Gastrocnemius medialis (tissue), 4 donors: ENCODE measurements at places on chromosomes 2 and 18.

DNA sequence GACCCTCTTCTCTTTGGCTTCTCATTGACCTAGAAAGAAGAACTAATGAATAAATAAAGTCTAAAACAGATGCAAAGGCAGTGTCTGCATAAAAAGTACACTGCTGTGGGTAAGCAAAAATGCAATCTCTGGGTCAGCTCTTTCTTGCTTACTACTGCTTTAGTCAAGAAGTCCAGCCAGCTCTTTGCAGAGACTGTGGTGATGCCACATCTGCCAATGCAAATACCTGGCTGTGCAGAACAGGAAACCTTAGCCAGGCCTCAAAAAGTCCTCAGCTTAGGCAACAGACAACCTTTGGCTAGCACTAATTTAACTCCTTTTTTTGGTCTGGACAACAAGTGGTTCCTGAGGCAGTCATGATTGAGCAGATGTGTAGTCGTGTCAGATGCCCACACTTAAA, 73.6 kb upstream of the RND3 start:
- no peak for DNase-seq

DNA sequence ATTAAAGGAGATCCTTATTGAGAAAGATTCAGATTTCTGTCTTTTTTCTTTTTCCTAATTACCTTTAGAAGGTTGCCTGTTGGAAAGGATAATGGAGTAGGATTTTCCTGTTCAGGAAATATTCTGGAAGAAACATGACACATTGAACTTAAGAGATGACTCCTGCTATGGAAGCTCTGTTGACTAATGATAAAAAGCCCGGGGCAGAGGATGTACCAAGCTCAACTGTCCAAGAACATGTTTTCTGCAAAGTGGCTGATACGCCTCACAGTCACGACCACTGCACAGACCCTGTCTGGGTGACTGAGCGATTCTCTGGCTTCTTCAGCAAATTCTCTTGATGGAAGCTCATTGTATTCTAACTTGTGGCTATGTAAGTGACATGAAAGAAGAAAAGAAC, 86.2 kb upstream of the THOC1 start:
- DNase-seq = no peak

- DNase-seq = no peak
These were observed 68.8 kb upstream of the TMEM87B start for GRCh38 chr2:111986116-111986900.

DNA sequence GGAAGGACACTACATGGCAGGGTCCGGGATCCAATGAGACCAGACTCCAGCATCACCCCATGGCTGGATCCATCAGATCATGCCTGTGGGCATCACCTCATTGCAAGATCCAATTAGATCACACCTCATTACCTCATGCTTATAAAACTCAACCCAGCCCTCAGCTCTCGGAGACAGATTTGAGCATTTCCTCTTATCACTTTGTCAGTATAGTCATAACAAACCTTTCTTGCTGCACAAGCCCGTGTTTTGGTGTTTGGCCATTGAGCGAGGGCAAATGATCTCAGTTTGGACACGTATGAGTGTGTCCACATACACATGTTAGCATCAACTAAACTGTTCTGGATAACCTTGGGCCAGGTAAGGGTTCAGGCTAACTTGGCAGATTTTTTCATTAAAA, 58.8 kb downstream of the CCDC195 start:
- no peak for DNase-seq

GRCh38 chr2:84886791-84887190, 5.9 kb upstream of the TRABD2A start:
- DNase-seq = no peak

GRCh38 chr2:36702781-36703180, 6.3 kb downstream of the VIT start:
- no peak for DNase-seq

DNA sequence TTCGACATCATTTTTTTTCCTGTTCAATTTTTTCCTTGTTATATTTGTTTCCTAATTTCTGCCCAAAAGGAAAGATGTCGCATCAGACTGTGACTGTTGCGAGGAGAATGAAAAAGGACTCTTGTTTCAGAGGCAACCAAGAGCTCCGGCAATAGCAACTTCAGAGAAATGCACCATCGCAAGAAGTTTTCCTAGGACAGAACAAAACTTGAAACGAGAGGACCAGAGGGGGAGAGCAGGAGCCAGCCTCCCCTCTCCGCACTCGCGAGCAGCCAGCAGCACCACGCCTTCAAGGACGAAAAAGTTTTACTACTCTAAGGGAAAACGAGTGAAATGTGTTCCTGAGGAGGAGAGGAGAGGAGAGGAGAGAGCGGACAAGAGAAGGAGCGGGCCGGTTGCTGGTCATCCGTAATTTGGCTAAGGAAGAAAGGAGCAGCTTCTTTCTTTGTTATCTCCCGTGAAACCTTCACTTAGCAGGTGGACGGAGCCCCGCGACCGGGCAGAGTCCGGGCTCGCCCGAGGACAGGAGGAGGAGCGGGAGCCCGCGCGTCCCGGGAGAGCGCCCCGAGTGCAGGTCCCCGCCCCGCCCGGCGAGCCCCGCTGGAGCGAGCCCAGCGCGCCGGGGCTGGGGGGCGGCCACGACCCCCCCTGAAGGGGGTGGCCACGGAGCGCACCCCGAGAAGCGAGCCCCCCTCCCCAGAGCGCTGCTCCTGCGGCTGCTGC, 744 bp downstream of the POU3F3 start:
- no peak for DNase-seq

DNA sequence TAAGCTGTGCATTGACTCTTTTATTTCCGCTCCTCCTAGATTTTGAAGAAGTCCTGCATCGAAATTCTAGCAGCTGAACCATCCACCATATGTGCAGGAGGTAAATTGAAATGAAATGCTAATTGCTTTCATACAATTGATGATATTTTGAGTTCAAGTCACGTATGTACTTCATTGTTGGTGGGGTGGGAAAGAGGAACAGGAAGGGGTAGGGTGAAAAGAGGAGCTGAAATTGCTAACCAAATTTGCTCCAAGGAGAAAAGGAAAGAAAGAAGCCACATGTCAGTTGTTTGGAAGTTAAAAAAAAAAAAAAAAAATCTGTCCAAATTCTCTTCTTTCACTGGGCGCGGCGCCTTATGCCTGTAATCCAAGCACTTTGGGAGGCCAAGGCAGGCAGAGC, 77.8 kb downstream of the ANTXR1 start:
- no peak for DNase-seq
